ENCODE measurements at places on chromosomes 1 and 21.

GRCh38 chr1:6273380-6273891 lies 12.5 kb upstream of the GPR153 start:
- peaks cover 87% of the 10 kb centered on the region for H3K4me1 ChIP-seq
- H3K27me3 ChIP-seq, result no peaks in the 10 kb centered on the region
- H3K4me3 ChIP-seq, result no peak overlapping the region
- H3K27ac ChIP-seq, result peak overlapping the region; percentile 85
- DNase-seq, result peak; percentile 47

- no peaks in the 10 kb centered on the region for H3K4me1 ChIP-seq
- H3K36me3 ChIP-seq, result no peaks in the 10 kb centered on the region
- H3K4me3 ChIP-seq, result no peak overlapping the region
- DNase-seq, result no peak
- no peak overlapping the region for H3K27ac ChIP-seq
These were observed 58.5 kb upstream of the RUNX3 start for GRCh38 chr1:24988558-24988912.

- no peaks in the 10 kb centered on the region for H3K27me3 ChIP-seq
- H3K27ac ChIP-seq, result no peak overlapping the region
- DNase-seq, result no peak
- no peak overlapping the region for H3K4me3 ChIP-seq
- H3K36me3 ChIP-seq, result peaks cover 12% of the 10 kb centered on the region
- H3K4me1 ChIP-seq, result peaks cover 7% of the 10 kb centered on the region
These were observed 3.0 kb downstream of the SWT1 start for GRCh38 chr1:185159966-185160365.

DNA sequence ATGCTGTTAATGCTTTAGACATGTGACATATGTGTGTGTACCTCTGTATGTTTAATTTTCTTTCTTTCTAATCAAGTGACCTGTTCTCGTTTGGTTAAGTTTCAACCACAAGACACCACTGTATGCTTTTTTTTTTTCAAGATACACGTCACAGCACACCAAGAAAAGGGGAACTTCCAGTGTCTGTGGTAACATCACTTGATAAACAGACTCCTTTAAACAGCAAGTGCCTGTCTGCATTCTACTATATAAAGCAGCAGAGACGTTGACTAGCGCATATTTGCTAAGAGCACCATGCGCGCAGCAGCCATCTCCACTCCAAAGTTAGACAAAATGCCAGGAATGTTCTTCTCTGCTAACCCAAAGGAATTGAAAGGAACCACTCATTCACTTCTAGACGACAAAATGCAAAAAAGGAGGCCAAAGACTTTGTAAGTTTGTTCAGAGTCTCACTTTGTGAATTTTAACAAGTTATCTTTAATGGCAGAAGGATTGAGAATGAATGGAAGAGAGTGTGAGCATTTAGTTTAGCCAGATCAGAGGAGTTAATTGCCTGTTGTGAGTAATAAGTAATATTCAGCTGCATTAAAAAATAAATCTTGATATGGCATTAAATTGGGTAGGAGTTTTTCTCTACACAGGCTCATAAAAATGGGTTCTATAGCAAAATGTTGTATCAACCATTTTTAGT lies at the start of gene RGS1:
Gene RGS1 (plus strand): TSS at position 275 of the 691 bp plus-strand sequence. CDS start 20 bp downstream, at position 295.
- no peaks in the 10 kb centered on the region for H3K36me3 ChIP-seq
- no peak within 1 kb of the TSS for H3K27ac ChIP-seq
- no peaks in the 10 kb centered on the region for H3K27me3 ChIP-seq
- peak; percentile 42 for DNase-seq

DNA sequence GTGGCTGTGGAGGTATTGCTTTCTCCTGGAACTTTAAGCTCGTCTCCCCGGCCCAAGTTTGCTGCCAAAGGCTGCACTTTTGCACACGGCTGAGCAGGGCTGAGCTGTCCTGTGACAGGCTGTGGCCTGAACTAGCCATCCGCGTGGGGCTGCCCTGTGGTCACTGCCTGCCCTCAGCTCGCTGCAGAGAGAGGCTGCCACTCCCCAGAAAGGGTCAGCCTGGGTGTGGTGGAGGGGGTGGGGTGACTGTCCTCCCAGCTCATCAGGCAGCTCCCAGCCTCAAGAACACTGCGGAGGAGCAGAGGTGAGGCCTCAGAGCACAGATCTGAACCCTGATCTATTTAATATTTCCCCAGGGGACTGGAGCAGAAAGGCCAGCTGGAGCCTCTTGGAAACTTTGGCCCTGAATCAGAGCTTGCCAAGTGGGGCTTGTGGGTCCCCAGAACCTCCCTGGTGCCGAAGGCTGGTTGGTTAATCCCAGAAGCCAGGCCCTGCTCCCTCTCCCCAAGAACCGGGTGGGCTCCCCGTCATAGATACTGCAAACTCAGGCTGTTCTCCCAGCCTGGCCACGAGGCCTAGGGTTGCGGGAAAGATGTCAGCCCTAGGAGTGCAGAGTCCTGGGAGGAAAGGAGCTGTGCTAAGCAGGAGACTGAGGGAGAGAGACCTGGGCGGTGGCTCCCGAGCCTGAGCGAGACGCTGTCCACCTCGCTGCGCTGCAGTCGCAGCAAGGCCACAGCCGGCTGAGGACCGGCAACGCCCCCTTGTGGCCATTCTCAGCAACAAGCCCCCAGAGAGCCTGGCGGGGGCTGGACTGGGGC lies 125.1 kb upstream of the IPO9 start:
- H3K27ac ChIP-seq, result peak overlapping the region; percentile 2
- peak; percentile 77 for DNase-seq
- H3K4me1 ChIP-seq, result peaks cover 15% of the 10 kb centered on the region
- H3K36me3 ChIP-seq, result no peaks in the 10 kb centered on the region
- no peaks in the 10 kb centered on the region for H3K27me3 ChIP-seq
- no peak overlapping the region for H3K4me3 ChIP-seq

DNA sequence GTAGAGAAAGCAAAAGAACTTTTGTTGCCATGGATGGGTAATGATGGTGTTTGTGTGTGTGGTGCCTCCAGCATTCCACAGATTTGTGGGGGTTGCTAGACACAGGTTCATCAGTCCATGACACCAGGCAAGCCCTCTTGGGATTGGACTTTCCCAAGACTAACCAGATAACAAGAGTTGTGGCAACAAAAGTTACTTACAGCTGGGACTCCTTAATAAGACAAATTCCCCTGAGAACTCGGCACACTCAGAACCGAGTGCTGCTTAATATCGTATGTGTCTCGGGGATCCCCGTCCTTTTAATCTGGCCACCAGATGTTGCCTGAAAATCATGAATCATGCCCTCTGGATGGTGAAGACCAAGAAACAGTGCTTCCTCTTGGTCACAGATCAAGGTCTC lies 193.3 kb downstream of the AJAP1 start:
- no peaks in the 10 kb centered on the region for H3K4me1 ChIP-seq
- DNase-seq, result no peak
- H3K36me3 ChIP-seq, result no peaks in the 10 kb centered on the region
- H3K4me3 ChIP-seq, result no peak overlapping the region
- no peaks in the 10 kb centered on the region for H3K27me3 ChIP-seq
- H3K27ac ChIP-seq, result no peak overlapping the region

DNA sequence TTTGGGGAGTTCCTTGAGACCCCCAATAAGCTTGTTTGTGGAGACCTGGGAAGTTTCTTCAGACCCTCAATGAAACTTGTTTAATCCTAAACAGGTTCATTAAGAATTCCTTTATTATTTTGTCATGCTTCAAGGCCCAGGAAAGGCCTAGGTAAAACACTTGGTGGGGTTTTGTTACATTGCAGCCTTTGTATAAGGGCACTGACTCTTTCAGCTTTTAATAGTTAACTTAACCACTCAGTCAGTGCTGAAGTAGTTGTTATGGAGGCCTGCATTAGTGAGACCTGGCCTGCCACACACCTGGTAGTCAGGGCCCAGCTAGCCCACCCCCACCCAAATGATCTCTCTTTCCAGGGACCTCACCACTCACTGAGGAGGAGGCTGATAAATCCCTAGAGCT lies 103.7 kb downstream of the FCRL5 start:
- DNase-seq, result no peak
- no peaks in the 10 kb centered on the region for H3K27me3 ChIP-seq
- no peak overlapping the region for H3K27ac ChIP-seq
- H3K4me1 ChIP-seq, result peaks cover 7% of the 10 kb centered on the region
- no peak overlapping the region for H3K4me3 ChIP-seq

DNA sequence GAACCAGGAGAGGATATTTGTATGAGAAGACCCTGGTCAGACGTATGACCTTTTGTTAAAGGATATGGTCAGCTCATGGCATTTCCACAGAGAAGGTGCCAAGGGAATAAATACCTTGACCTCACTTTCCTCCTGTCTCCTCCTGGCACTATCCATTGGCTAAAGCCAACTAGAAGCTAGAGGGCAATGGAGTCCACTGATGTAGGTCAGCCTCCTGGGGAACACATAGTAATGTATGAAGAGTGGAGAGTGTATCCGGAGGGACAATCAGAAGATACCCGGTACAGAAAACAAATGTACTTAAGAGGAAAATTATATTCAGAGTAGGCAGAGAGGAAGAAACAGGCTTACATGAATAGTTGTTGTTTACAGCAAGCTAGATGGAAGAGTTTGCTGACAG lies 698 bp upstream of the NTMT2 start:
- no peak overlapping the region for H3K27ac ChIP-seq
- H3K4me3 ChIP-seq, result no peak overlapping the region
- no peaks in the 10 kb centered on the region for H3K27me3 ChIP-seq
- DNase-seq, result no peak
- H3K36me3 ChIP-seq, result no peaks in the 10 kb centered on the region
- peaks cover 3% of the 10 kb centered on the region for H3K4me1 ChIP-seq

DNA sequence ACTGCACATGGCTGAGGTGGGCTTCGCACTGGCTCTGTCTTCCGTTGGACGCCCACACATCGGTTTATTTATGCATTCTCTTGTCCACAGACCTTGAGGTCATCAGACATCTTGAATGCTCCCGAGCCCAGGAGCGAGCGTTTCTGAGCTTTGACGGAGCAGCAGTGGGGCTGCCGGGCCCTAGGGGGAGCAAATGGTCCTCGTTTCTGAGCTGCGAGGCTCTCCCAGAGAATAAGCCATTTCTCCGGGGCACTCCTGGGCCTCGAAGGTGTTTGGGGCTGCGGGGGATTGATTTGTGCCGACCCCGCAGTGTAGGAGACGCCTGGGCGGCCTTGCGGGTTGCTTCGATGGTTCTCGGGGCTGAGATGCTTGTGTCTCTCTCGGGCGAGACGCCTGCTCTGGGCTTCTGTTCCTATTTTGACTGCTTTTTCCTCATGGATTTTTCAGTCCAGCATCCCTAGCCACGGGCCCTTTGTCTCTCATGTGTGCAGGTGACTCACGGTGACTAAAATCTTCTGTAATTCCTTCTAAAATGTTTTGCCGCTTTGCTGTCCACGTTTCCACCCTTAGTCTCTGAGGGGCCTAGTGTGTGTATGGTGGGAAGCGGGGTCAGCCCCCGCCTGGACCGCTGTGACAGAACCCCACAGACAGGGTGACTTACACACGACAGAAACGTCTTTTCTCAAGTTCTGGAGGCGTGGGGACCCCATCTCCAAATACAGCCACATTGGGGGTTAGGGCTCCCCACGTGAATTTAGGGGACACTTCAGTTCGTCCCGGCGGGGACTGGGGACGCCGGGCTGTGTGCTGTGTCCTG lies 62.1 kb downstream of the FAAP20 start:
- peaks cover 51% of the 10 kb centered on the region for H3K4me1 ChIP-seq
- H3K36me3 ChIP-seq, result peaks cover 11% of the 10 kb centered on the region
- H3K27me3 ChIP-seq, result no peaks in the 10 kb centered on the region
- H3K27ac ChIP-seq, result peak overlapping the region; percentile 94
- peak overlapping the region; percentile 48 for H3K4me3 ChIP-seq

GRCh38 chr1:51214615-51215131 lies 21.4 kb upstream of the RNF11 start:
- DNase-seq, result no peak
- no peaks in the 10 kb centered on the region for H3K4me1 ChIP-seq
- no peaks in the 10 kb centered on the region for H3K36me3 ChIP-seq
- no peaks in the 10 kb centered on the region for H3K27me3 ChIP-seq

GRCh38 chr1:172398193-172398592 lies 22.3 kb upstream of the C1orf105 start:
- H3K27ac ChIP-seq, result no peak overlapping the region
- no peaks in the 10 kb centered on the region for H3K27me3 ChIP-seq
- H3K36me3 ChIP-seq, result no peaks in the 10 kb centered on the region
- peaks cover 15% of the 10 kb centered on the region for H3K4me1 ChIP-seq
- DNase-seq, result no peak

GRCh38 chr1:34132161-34132420 lies 32.9 kb downstream of the CSMD2 start:
- H3K27ac ChIP-seq, result no peak overlapping the region
- no peak overlapping the region for H3K4me3 ChIP-seq
- no peaks in the 10 kb centered on the region for H3K36me3 ChIP-seq
- H3K4me1 ChIP-seq, result no peaks in the 10 kb centered on the region

DNA sequence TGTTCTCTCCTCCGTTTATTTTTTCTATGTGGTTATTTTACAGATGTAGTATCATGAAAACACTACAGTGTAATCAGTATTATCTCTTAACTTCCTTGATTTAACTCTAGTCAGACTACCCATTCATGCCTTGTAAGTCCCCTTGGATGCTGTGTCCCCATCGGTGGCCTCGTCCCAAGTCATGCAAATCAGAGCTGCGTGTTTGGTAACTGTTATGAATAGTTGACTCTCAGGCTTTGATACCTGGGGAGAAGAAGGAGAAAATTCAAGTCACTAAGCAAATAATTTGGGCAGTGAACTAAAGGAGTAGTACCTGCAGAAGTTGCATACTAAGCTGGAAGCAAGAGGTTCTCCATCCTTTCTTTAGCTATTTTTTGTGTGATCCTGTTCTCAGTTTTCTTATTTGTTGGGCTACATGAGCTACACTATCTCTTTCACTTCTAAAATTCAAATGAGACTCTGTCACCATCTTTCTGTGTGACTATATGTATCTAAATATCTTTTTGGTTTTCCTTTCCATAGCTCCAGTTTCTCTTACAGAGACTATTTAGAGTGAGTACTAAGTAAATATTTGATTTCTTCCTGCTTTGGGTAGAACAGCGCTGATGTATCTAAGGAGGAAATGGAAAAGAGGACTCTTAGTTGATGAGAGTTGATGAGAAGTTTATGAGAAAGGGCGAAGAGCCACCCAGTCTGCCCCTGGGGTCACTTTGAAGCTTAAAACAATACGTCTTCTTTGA lies 50.9 kb downstream of the VANGL2 start:
- no peaks in the 10 kb centered on the region for H3K27me3 ChIP-seq
- H3K27ac ChIP-seq, result no peak overlapping the region
- H3K4me3 ChIP-seq, result no peak overlapping the region

GRCh38 chr1:232473324-232473723 lies 156.6 kb downstream of the SIPA1L2 start:
- DNase-seq, result no peak
- no peak overlapping the region for H3K4me3 ChIP-seq
- no peak overlapping the region for H3K27ac ChIP-seq
- H3K4me1 ChIP-seq, result no peaks in the 10 kb centered on the region
- H3K27me3 ChIP-seq, result no peaks in the 10 kb centered on the region

- H3K27me3 ChIP-seq, result no peaks in the 10 kb centered on the region
- no peaks in the 10 kb centered on the region for H3K36me3 ChIP-seq
- no peak overlapping the region for H3K27ac ChIP-seq
- peaks cover 5% of the 10 kb centered on the region for H3K4me1 ChIP-seq
- H3K4me3 ChIP-seq, result no peak overlapping the region
- DNase-seq, result no peak
These were observed 173.0 kb upstream of the LMO4 start for GRCh38 chr1:87155648-87156047.

- no peak overlapping the region for H3K4me3 ChIP-seq
- no peak overlapping the region for H3K27ac ChIP-seq
- DNase-seq, result no peak
- H3K27me3 ChIP-seq, result no peaks in the 10 kb centered on the region
- peaks cover 6% of the 10 kb centered on the region for H3K36me3 ChIP-seq
These were observed 14.0 kb downstream of the INKA2 start for GRCh38 chr1:111725192-111725591.

- DNase-seq, result no peak
- H3K4me1 ChIP-seq, result no peaks in the 10 kb centered on the region
- peaks cover 22% of the 10 kb centered on the region for H3K27me3 ChIP-seq
- H3K4me3 ChIP-seq, result no peak overlapping the region
These were observed 55.0 kb upstream of the IFNAR2 start for GRCh38 chr21:33174756-33175155.

Measured in large intestine (tissue), 12 donors.